Heart left ventricle (tissue), 16 donors: ENCODE measurements at places on chromosomes 6 and 20.
A peak's percentile ranks its signal among the peaks of the same experiment; 100 is the strongest.

DNA sequence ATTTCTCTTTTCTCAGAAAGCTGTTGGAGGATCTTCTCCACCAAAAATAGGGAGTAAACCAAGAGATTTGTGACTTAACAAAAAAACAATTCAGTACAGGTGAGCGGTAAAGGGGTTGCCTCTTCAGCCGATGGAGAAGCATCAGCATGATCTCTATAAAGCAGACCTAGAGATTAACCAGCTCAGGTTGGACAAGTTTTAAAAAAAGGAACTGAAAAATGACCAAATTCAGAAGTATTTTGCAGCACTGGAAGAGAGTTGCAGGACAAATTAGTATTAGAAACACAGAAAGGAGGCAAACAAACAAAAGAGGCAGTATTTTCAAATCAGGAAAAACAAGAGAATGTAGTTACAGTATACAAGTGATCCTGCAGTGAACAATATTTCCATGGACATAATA lies 39.6 kb upstream of the ZNF184 start:
- DNase-seq, result no peak
- H3K27ac ChIP-seq, result no peak overlapping the region
- H3K4me1 ChIP-seq, result no peaks in the 10 kb centered on the region
- H3K4me3 ChIP-seq, result no peak overlapping the region
- H3K27me3 ChIP-seq, result peaks cover 21% of the 10 kb centered on the region

DNA sequence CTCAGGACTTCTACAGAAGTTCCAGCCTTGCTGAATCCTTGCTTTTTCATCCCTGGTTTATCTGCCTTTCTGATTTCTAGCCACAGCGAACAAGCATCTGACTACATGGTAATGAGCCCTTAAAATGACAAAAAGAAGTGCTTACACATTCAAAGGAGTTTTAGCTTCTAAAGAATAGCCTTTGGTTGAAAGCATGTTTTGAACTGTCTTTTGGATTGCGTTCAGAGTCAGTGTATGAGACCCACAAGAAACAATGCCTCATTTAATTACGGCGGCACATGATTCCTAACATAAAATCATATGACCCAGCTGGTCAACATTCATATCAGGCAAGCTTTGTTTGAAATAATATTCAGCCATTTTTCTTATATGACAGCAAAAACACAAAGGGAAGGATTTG lies 784.2 kb downstream of the KIF16B start:
- no peaks in the 10 kb centered on the region for H3K36me3 ChIP-seq
- no peaks in the 10 kb centered on the region for H3K27me3 ChIP-seq
- no peak overlapping the region for H3K27ac ChIP-seq

GRCh38 chr6:110534731-110535492 lies 58.5 kb upstream of the SLC22A16 start:
- DNase-seq, result no peak
- H3K27me3 ChIP-seq, result no peaks in the 10 kb centered on the region
- H3K36me3 ChIP-seq, result no peaks in the 10 kb centered on the region
- H3K4me1 ChIP-seq, result no peaks in the 10 kb centered on the region
- H3K27ac ChIP-seq, result no peak overlapping the region
- no peak overlapping the region for H3K4me3 ChIP-seq

DNA sequence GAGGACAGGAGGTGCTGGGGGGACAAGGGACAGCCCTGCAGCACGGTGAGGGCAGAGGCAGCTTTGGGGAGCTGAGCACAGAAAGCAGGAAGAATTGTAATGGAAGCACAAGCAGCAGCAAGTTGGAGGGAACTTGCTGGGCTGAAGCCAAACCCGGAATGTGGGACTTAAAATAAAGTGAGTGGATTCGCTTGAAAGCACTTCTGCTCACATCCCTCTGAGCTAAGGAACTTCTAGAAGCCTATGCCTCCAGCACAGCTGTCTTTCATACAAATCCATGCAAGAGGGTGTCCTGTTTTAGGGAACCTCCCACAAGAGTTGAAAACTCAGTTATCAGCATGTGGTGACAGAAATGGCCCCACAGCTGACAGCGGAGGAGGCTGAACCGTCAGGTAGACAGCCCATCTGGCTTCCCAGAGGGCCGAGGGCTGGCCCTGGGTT lies 71.4 kb upstream of the MLN start:
- H3K36me3 ChIP-seq, result no peaks in the 10 kb centered on the region
- no peak overlapping the region for H3K27ac ChIP-seq
- H3K4me3 ChIP-seq, result no peak overlapping the region
- H3K27me3 ChIP-seq, result no peaks in the 10 kb centered on the region

GRCh38 chr6:42451333-42452170 lies at the start of gene TRERF1:
Gene TRERF1 (minus strand): TSS chr6:42451926. CDS start chr6:42269590, 182,336 bp downstream.
- peak within 1 kb of the TSS; percentile 79 for H3K4me3 ChIP-seq
- no peaks in the 10 kb centered on the region for H3K36me3 ChIP-seq
- DNase-seq, result peak; percentile 58

GRCh38 chr20:24503352-24503931 lies 34.0 kb downstream of the SYNDIG1 start:
- H3K4me1 ChIP-seq, result peaks cover 43% of the 10 kb centered on the region
- DNase-seq, result peak; percentile 69
- no peaks in the 10 kb centered on the region for H3K27me3 ChIP-seq
- H3K4me3 ChIP-seq, result no peak overlapping the region

DNA sequence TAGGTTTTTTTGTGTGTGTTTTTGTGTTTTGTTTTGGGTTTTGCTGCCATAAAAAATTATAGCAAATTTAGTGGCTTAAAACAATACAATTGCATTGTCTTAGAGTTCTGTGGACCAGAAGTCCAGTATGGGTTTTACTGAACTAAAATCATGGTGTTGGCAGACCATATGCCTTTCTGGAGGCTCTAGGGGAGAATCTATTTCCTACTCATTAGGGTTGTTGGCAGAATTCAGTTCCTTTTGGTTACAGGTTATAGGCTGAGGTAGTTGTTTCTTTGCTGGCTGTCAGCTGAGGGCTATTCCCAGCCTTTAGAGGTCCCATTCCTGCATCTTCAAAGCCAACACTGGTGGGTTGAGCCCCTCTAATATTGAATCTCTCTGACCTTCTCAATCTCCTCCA lies 181.3 kb downstream of the IBTK start:
- no peaks in the 10 kb centered on the region for H3K4me1 ChIP-seq
- no peak overlapping the region for H3K27ac ChIP-seq
- H3K36me3 ChIP-seq, result no peaks in the 10 kb centered on the region
- H3K4me3 ChIP-seq, result no peak overlapping the region
- DNase-seq, result no peak
- H3K27me3 ChIP-seq, result no peaks in the 10 kb centered on the region

DNA sequence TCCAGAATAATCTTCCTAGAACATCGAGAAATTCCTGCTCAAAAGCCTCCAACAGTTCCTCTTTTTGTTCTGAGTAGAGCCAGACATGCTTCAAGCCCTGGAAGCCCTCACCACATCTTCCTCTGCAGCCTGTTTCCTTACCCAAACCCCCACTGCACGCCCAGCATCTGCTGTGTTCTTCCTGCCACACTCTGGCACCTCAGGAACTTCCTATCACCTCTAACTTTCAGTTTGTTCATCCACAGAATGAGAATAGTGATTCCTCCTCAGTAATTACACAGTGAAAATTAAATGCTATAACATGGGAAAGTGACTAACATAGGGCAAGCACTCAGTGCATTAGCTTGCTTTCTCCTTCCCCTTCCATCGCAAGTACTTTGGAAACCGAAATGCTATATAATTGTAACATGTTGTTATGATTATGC lies 26.3 kb downstream of the C6orf89 start:
- no peak for DNase-seq
- peaks cover 26% of the 10 kb centered on the region for H3K36me3 ChIP-seq
- no peaks in the 10 kb centered on the region for H3K27me3 ChIP-seq
- H3K27ac ChIP-seq, result no peak overlapping the region
- peaks cover 40% of the 10 kb centered on the region for H3K4me1 ChIP-seq
- no peak overlapping the region for H3K4me3 ChIP-seq

DNA sequence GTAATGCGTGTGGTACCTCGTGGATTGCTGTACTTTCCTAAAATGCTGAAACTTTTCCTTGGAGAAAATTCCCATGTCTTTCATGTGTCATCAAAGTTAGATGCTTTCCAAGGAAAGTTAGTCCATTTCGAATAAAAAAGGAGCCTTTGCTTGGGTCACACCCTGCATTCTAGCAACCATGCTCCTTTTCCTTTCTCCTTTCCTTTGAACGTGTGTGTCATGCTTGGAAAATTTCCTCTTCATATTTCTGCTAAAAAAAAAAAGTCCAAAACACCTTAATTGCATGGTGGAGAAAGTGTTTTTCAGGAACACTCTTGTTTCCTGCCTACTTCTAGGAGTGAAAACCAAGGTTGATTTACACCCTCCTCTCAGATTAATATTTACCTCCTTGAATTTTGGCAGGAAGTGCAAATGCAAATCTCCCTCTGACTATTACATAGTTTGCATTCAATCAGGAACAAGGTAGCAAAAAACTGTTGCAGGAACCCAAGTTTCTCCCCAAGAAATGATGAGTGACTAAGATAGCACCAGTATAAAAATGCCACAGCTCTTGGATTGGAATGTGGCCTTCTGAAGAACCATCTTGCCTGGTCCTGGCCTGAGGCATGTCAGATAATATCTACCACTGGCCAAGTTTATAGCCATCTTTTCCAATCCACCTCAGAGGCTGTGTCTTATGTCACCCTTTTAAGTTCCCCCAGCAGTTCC lies 590.6 kb downstream of the QKI start:
- no peaks in the 10 kb centered on the region for H3K27me3 ChIP-seq
- H3K27ac ChIP-seq, result no peak overlapping the region
- H3K4me1 ChIP-seq, result peaks cover 5% of the 10 kb centered on the region
- H3K4me3 ChIP-seq, result no peak overlapping the region

- H3K4me1 ChIP-seq, result no peaks in the 10 kb centered on the region
- no peak overlapping the region for H3K27ac ChIP-seq
- H3K27me3 ChIP-seq, result no peaks in the 10 kb centered on the region
- no peak overlapping the region for H3K4me3 ChIP-seq
- H3K36me3 ChIP-seq, result no peaks in the 10 kb centered on the region
These were observed 56.1 kb downstream of the KIAA0408 start for GRCh38 chr6:127402890-127403617.

DNA sequence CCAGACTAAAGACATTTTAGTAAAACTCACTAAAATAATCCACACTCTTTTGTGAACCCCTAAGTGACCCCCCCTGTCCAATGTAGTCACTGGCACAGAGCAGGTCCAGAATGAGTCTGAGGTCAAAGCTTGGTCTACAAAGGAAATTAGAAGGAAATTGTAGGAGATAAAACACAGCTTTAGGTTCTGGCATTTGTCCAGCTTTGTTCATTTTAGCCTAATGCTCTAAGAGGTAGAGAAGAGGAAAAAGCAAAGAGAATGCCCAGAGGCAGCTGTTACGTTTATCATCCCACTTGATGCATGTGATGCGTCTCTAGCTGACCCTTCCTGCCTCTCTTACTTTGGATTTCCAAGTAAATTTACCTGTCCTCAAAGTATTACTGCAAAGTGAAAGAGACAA lies 62.5 kb downstream of the CNKSR3 start:
- no peaks in the 10 kb centered on the region for H3K27me3 ChIP-seq
- peak overlapping the region; percentile 30 for H3K27ac ChIP-seq
- no peak overlapping the region for H3K4me3 ChIP-seq
- H3K4me1 ChIP-seq, result peaks cover 18% of the 10 kb centered on the region
- DNase-seq, result no peak

GRCh38 chr6:5752391-5752680 lies 254.4 kb downstream of the NRN1 start:
- H3K4me3 ChIP-seq, result no peak overlapping the region
- no peaks in the 10 kb centered on the region for H3K27me3 ChIP-seq
- peak overlapping the region; percentile 41 for H3K27ac ChIP-seq
- H3K36me3 ChIP-seq, result no peaks in the 10 kb centered on the region
- DNase-seq, result no peak
- H3K4me1 ChIP-seq, result peaks cover 16% of the 10 kb centered on the region

GRCh38 chr6:100730001-100730980 lies 150.8 kb downstream of the ASCC3 start:
- no peak overlapping the region for H3K4me3 ChIP-seq
- H3K27me3 ChIP-seq, result no peaks in the 10 kb centered on the region
- H3K27ac ChIP-seq, result no peak overlapping the region
- DNase-seq, result no peak

DNA sequence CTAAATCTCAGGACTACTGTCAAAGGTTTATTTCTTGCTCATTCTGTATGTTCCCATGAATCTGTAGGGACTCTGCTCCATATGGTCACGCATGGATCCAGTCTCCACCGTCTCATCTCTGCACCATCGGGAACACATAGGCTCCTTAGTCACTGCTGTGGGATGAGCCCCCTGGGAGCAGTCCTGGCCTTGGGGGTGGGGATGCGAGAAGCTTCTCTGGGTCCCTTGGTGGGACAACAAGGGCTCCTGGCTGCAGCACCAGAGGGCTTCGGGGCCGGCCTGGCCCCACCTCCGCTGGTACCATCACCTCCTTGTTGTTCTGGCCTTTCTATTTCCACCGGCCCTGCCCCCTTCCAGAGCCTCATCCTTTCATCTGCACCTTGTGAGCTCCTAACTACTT lies 148.4 kb downstream of the CDH4 start:
- H3K27me3 ChIP-seq, result no peaks in the 10 kb centered on the region
- no peak overlapping the region for H3K4me3 ChIP-seq
- H3K4me1 ChIP-seq, result no peaks in the 10 kb centered on the region
- no peaks in the 10 kb centered on the region for H3K36me3 ChIP-seq

DNA sequence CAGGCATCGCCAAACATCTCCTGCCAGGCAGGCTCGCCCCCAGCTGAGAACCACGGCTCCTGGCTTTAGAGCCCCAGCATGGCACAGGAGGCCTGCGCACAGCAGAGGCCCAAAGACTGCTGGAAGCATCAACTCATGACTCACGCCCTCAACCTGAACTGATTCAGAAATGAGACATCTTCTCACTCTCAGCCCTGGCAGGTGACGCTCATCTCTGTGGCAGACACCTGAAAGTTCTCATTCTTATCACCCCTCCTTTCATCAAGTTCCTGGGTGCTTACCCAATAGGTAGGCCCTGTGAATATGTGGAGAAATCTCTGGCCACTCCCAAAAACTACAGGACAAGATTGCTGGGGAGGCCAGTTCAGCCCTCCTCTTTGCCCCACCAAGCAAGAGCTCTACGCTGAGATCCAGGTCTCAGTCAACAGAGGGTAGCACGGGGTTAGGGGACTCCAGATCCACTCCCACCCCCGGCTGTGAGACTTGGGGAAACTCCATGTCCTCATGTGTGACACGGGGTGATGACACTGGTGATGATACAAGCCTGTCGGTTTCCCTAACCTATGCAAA lies 11.3 kb downstream of the NFATC2 start:
- peaks cover 43% of the 10 kb centered on the region for H3K4me1 ChIP-seq
- H3K36me3 ChIP-seq, result no peaks in the 10 kb centered on the region
- H3K4me3 ChIP-seq, result no peak overlapping the region
- H3K27me3 ChIP-seq, result no peaks in the 10 kb centered on the region
- no peak overlapping the region for H3K27ac ChIP-seq

DNA sequence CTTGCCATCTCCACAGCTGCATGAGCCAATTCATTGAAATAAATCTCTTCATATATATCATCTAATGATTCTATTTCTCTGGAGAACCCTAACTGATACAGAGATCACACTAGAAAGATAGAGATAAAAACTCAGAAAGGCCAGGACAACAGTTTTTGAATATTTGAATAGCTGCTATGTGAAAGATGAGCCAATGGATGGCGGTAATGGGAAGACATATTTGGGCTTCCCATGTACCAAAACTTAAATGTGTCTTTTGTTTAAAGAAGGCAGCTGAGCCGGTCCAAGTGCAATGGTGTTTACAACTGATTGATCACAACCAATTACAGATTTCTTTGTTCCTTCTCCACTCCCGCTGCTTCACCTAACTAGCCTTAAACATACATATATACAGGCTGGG lies 35.1 kb downstream of the SGK1 start:
- H3K36me3 ChIP-seq, result no peaks in the 10 kb centered on the region
- H3K27ac ChIP-seq, result no peak overlapping the region
- no peaks in the 10 kb centered on the region for H3K27me3 ChIP-seq
- DNase-seq, result no peak
- H3K4me3 ChIP-seq, result no peak overlapping the region
- peaks cover under 1% of the 10 kb centered on the region for H3K4me1 ChIP-seq

- no peak for DNase-seq
- H3K4me3 ChIP-seq, result no peak overlapping the region
- peaks cover 24% of the 10 kb centered on the region for H3K36me3 ChIP-seq
- no peak overlapping the region for H3K27ac ChIP-seq
- H3K27me3 ChIP-seq, result no peaks in the 10 kb centered on the region
These were observed 203.3 kb downstream of the PREX1 start for GRCh38 chr20:48624315-48625020.
